ENCODE measurements at places on chromosomes 2 and 18.

DNA sequence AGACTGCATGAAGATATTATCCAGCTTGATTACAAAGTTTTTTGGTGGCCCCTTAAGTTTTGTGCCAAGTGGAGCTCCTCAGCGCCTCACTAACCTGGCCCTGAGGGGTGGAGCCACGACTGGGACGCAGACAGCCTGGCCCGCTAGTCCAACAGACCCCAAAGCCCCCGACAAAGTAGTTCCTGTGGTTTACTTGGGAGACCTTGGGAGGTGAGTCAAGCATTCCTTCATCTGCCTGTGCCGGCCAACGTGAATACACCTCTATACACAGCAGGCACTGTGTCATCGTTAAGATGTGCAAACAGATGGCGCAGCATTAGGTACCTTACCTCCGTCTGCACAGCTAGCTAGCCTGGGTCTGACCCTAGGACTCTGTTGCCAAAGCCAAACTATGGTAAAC lies 55.0 kb upstream of the LAMA1 start:
- no peak for DNase-seq

- no peak for DNase-seq
Measured at GRCh38 chr2:99822474-99823207, 319.7 kb downstream of the AFF3 start.

- no peak for DNase-seq
Measured at GRCh38 chr18:79322441-79322840, 73.3 kb upstream of the NFATC1 start.

- DNase-seq = no peak
Measured at GRCh38 chr18:76708071-76708721, 114.2 kb upstream of the ZNF236 start.

DNA sequence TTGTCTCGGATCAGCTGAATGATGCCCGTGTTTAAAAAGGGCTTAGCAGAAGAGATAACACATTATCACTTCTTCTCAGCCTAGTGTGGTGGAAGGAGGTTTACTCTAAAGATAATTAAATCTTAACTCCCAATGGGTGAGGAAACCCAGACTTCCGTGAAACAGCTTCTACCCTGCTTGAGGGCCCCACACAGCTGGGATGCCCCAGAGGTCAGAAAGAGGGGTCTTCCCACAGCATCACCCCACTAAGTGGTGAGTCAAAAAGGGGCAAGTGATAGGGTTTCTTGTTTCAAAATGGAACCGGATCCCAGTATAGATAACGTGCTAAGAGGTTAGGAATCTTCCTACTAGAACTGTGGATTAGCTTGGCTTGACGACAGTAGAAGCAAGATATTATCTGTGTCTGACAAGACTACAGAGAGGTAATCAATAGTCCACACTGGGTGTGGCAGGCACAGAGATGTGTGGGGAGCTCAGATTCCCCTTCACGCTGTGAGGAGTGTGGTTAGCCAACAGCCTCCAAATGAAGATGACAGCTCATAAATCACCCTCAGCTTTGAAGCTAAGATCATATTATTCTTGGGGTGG lies 129.6 kb upstream of the COPS8 start:
- DNase-seq = no peak

GRCh38 chr2:45637440-45637839 lies 14.0 kb upstream of the PRKCE start:
- DNase-seq = no peak
